ENCODE measurements at places on chromosomes 11 and 22. TPM values are rescaled to one million over a fixed set of nuclear protein-coding genes. Genes with fewer than 3 reads are reported as not detected.

KLHDC7B gene
- not detected for total RNA-seq

DNA sequence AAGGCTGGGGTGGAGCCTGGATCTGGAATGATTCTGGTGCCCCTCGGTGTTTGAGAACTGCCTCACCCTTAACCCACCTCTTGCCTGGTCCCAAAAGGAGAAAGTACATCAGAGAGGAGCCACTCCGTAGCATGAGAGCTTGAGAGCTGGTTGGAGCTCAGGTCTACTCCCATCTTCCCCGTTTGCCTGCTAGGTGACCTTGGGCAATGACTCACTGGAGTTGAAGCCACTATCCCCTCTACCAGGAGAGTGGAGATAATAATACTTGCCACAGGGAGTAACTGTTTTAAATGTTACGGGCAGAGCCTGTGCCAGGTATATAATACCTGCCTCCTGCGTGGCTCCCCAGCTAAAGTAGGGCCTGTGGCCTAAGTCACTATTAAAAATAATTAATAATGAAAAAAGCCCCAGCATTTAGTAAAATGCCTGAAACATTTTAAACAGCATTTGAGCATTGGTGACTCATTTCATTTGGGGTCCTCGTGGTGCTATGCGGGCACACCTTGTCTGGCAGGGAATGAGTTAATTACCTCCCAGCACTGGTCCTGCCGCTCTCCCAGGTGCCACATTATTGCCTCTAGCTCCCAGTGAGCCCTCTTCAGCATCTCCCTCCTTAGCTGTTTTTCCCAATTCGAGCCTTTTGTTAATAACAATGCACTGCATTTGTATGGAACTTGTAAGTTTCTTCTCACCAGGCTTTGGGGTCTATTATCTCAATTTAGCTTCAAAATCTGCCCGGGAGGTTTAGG, 22.5 kb downstream of the CYTH4 start:
- DNase-seq: no peak

DNA sequence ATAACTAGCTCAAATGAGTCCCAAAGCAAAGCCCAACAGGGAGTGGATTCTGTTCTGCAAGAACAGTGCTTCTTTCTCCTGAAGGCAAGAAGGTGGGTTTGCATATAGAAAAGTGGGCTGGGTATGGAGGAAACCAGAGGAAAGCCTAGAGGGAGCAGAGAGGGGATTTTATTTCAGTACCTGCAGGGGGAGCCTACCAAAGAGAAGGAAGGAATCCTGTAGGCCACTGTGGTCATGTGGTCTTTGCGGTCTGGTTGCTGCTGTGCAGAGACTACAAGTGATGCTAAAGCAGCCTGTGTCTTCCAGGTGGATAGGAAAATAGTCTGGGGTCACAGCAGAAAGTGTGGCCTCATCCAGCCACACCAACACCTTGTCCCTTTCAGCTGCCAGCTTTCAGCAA, 33.2 kb upstream of the ZBTB16 start:
- no peak for DNase-seq

DNA sequence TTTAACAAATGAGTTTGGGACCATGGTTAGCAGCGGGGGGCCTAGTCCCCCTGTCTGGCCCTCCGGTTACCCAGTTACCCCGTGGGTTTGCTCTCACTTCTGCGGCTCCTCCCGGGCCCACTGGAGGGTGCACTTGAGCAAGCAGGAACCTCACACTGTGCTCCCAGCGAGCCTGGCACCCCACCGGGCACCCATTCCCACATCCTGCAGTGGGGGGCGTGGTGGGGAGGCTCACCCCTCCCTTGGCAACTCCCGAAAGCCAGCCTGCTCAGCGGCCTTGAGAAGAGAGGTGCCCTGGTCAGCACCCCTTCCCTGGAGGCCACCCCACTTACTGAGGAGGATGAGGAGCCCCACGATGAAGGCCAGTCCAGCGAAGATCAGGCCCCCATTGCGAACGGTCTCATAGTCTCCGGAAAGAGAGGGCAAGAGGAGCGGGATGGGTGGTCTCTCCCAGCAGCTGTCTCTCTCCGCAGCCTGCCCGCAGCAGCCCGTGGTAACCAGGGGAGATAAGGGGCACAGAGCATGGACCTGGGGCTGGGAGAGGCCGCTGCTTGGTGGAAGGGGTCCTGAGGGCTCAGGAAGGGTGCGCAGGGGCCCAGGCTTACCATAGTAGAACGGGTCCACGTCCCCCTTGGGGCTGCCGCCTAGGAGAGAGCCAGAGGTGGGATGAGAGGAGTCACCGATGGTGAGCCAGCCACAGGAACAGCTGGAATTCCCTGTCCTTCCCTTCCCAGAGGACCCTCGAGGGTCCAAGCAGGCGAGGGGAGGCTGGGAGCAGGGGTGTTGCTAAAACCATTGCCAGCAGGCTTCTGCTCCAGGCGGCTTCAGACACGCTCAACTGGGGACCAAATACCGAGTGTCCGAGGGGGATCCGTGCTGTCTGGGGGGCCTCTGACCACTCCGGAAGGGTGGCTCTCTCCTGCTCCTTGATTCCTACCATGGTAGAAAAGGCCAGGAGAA, 2.2 kb downstream of the FXYD2 start:
- peak; percentile 73 for DNase-seq

DNA sequence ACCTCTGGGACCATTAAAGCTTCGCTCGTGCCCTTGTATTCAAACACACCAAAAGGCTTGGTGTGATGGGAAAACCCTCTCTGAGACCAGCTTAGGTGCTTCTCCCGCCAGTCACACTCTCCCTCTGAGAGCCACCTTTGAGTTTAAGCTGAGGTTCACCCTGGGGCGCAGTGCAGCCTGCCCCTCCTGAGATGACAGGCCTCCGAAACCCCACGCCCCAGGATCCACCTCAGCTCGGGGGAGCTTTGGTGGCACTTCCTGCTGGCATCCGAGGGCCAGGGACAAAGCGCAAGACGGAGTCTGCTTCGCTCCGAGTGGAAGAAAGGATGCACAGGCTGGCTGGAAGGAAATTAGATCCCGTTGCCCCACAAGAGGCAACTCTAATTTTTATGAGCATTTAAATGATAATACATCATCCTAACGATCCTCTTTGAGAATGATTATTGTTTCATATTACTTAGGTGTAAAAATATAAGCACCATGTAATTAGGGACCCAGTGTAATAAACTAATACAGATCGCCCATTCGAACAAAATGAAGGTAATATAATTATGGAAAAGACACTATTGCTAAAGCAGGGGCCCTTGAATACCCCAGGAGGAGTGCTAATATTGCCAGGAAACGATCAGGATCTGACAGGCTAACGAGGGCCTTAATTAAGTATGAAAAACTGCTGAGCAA, 134.7 kb downstream of the CEP164 start:
- DNase-seq: peak; percentile 30

TRPM5 gene
- not detected for total RNA-seq

GAL gene
- total RNA-seq: 4.1 TPM

GRCh38 chr11:1302041-1302460, 7.4 kb downstream of the TOLLIP start:
- peak; percentile 61 for DNase-seq

DNA sequence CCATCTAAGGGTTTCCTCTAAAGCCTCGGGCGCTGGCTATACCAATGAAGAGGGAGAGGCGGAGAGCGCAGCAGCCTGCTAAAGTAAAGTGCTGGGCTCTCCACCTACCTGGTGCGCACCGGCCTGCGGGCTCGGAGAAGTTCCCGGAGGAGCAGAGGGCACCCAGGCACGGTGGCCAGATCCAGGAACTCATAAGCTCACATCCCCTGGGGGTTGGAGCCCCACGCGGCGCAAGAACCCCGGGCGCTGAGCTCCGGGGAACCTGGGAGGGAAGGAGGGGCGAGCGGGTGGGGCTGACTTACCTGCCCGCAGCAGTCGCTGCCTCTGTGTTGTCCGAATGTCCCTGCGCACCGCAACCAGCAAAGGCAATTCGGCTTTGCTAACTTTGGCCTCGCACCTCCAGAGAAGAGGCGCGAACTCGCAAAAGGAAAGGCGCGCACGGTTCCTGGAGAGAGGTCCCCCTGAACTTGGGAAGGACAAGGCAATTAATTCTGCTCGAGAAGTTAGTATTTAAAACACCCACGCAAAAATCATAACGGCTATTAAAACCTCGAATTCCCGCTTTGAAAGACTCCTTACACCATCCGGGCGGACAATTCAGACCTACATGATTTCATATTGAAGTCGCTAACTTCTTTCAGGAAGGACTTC, 127.6 kb upstream of the C11orf58 start:
- no peak for DNase-seq

DNA sequence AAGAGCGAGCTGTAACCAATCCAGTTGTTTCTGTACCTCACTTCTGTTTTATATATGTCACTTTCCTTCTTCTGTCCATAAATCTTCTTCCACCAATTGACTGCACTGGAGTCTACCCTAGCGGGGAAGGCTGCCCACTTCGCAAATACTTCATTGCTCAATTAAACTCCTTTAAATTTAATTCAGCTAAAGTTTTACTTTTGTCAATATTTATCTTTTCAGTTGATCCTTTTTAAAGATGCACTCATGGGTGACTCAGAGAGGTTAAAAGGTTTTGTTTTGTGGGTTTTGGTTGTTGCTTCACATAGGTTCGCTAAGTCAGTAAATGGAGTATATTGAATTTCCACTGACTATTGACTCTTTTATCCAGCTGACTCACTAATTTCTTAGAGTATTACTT, 597.2 kb downstream of the DLG2 start:
- DNase-seq: no peak

OR51I1 gene
- total RNA-seq: not detected

DNA sequence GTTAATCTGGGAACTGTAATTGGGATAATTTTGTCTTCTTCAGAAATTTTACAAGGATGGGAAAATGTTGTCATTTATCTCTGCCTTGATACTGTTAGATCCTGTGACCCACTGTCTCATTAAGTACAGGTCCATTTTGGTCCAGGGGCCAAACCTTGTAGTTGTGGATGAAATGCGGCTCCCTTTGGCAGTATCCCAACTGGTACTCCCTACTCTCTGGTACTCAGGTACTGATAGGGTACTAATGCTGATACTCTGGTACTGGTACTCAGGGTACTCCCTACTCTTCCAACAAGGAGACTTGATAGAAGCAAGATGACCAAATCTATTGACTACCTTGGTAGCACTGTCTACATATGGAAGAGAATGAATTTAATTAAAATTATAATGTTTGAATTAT, 97.9 kb downstream of the GRAMD1B start:
- DNase-seq: no peak

OR6T1 gene
- not detected for total RNA-seq

TIGD3 gene
- not detected for total RNA-seq

Data from sigmoid colon (tissue), 7 donors.